ENCODE measurements at places on chromosomes 12 and 14.

GRCh38 chr12:25806271-25806670 lies 152.2 kb upstream of the RASSF8 start:
- no peak for DNase-seq

DNA sequence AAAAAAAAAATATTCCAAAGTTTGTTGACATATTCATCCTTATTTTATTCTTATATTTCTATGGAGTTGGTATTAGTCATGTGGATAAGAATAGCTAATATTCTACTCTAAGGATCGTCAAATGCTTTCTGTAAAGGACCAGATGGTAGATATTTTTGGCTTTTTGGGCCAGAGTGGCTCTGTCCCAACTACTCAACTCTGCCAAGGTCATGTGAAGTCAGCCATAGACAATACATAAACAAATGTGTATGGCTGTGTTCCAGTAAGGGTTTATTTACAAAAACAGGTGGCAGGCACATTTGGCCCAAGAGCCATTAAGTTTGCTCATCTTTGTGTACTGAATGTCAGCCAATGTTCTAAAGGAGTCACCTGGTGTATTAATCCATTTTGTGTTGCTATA lies 131.8 kb downstream of the TBX5 start:
- DNase-seq, result no peak

- DNase-seq, result no peak
Observed at GRCh38 chr14:98321841-98322240, 950.2 kb downstream of the BCL11B start.

GRCh38 chr12:116199160-116199706 lies 78.3 kb downstream of the MED13L start:
- DNase-seq, result no peak

- DNase-seq, result no peak
Observed at GRCh38 chr12:92519284-92519683, 183.5 kb upstream of the PLEKHG7 start.

DNA sequence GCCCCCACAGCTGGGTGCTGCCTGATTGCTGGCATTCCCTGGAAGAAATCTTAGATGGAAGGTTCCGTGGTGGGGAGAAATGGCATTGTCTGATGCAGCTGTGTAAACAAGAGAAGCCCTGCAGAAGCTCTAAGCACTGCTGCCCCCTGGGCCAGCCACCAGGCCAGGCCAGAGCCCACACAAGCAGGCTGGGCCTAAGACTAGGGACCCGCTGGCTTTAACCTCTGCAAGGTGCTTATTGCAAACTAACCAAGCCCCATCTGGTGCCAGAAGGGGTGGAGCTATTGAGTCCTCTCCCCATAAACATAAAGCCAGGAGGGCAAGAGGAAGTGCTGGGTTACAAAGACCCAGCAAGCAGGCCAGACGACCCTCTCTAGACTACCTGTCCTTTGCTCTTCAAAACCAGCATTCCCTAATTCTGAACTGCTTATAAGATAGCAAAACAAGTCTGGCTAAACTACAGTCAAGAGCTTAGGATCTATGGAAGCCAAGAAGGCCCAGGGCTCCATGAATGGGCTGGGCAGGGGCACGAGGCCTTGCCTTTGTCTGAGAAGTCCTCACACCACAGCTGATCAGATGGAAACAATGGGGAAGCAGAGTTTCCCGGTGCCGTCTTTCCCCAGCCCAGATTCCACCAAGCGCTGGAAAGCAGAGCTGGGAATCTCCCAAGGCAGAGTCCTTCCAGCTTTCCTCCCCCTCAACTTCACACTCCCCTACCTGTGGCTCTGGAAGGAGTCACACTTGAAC lies 28.8 kb downstream of the P2RX4 start:
- peak; percentile 42 for DNase-seq

DNA sequence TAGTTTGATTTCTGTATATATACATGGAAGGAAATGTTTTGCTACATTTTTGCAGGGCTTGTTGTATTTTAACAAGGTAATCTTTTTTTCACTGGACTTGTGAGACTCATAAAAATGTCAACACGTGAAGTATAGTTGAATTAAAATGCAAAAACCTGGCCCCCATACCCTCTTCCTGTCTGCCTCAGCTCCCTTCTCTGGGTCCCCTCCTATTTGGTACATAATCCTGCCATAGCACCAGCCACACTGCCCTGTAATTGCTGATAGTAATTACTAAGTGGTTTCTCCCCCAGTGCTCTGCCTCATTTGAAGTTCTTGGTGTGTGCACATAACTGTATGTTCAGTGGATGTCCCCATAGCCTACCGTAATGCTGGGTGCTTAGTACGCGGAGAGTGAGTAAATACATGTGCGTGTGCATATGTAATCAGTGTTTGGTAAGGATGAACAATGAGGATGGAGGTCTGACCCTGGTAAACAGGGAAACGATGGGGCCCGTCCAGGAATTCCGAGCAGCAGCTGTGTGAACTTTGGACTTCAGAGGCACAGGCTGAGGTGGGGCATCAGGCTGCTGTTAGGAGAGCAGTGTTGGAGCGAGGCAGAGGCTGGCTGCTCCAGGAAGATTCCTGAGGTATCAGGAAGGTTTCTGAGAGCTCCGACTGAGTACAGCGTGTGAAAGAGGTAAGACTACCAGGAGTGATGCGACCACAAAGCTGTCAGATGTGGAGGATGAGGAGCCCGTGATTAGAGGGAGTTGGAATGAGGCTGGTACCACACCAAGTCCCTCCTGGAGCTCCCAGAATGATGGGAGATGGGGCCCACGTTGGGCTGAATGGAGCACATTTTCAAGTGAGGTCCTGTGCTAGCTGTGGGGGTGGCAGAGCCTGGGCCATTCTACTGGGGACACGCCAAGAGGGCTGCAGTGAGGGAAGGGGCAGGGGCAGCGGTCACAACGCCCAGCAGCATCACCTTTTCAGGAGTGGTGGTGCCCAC lies 106.8 kb downstream of the PELI2 start:
- DNase-seq, result peak; percentile 76

DNA sequence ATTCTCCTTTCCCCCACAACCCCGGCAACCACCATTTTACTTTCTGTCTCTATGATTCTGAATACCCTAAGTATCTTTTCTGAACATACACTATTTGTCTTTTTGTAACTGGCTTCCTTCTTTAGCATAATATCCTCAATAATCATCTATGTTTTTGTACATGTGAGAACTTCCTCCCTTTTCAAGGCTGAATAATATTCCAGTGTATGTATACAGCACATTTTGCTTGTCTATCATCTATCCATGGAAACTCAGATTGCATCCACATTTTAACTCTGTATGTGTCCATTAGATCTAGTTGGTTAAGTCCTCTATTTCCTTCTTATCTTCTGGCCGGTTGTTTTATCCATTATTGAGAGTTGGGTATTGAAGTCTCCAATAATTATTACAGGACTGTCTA lies 64.1 kb upstream of the TTC7B start:
- no peak for DNase-seq

- no peak for DNase-seq
Observed at GRCh38 chr14:22265319-22266141, 323.5 kb downstream of the DAD1 start.

GRCh38 chr12:126397071-126397581 lies 1331.9 kb downstream of the AACS start:
- no peak for DNase-seq

- no peak for DNase-seq
Observed at GRCh38 chr14:33480071-33480886, 470.6 kb downstream of the EGLN3 start.

DNA sequence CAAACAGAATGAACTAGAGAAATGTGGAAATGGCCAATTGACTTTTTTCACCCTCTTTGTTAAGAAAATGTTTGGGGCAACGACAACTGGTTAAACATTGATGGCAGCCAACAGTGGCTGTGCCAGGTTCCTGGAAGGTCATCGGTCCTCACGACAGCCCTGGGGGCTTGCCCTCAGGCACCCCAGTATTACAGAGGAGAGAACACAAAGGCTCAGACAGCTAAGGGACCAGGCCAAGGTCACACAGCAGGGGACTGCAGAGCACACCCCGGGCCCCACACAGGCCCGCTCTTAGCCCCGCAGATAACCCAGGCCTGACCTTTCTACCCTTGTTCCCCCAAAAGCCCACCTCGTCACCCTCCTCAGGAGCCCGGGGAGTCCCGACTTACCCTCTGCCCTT lies 1.3 kb downstream of the TRPV4 start:
- DNase-seq, result no peak

- DNase-seq, result no peak
Observed at GRCh38 chr12:14656846-14657245, 39.6 kb downstream of the GUCY2C start.

- DNase-seq, result no peak
Observed at GRCh38 chr12:14993537-14994266, 20.9 kb downstream of the PDE6H start.

GRCh38 chr14:96231056-96231455 lies 25.0 kb upstream of the BDKRB1 start:
- no peak for DNase-seq
